ENCODE measurements at places on chromosomes 12 and 14. TPM values are rescaled to one million over a fixed set of nuclear protein-coding genes. Genes with fewer than 3 reads are reported as not detected.

DNA sequence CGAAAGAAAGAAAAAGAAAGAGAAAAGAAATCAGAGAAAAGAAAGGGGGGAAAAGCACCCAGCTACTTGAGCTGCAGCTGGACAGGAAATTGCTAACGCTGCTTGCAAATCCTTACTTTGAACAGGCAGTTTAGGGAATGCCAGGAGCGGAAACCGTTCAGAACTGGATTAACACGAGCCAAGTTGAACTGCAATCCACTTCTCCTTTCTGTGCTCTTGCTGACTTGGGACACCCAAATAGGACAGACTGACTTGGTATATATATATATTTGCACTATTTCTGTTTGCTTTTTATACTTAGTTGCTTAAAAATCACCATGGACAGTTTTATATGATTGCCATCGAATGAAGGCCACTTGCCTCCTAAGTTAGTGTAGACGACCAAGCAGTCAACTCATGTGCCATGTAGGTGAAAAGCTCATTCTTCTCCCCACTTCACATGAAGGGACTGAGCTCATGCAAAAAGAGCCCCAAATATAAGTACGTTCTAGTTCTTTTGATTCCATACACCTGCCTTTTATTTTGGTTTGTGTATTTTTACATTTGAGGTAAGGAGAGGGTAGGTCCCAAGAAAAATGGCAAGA lies 5.5 kb downstream of the DUSP6 start:
- no peaks in the 10 kb centered on the region for H3K27me3 ChIP-seq
- DNase-seq: no peak

DNA sequence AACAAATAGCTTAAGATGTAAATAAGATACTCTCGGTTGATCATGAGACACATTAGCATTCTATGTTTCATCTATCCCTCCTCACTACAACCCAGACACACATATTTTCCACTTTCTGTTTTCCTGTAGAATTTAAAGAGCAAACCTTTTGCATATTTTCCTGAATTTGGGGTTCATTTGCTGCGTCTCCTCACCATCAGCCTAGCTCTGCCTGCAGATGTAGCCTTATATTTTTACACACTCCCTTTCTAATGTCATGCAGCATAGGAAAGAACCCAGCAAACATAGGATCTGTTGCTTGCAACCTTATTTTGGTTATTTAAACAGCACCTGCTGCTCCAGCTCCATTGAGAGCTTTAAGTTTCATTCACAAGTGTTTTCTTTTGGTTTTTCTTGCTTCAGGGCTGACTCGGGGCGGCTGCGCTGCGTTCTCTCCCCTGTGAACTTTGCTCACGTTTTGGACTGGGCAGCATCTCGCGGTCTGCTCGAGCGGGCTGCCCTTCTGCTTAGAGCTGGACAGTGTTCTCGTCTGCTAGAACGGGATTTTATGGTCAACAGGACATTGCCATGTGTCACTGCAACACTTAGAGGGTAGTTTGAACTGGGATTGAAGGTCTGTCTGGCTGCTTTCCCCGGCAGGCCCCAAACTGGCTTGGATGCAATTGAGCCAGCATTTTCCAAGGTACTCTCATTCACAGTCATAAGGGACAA lies 57.8 kb upstream of the VRK1 start:
- H3K27ac ChIP-seq: no peak overlapping the region
- DNase-seq: no peak
- H3K4me3 ChIP-seq: no peak overlapping the region
- H3K36me3 ChIP-seq: no peaks in the 10 kb centered on the region
- H3K4me1 ChIP-seq: peaks cover 4% of the 10 kb centered on the region
- H3K27me3 ChIP-seq: peaks cover 14% of the 10 kb centered on the region

KRT79 gene
- not detected for total RNA-seq

SIX6 gene
- total RNA-seq: not detected

- H3K27ac ChIP-seq: no peak overlapping the region
- H3K4me3 ChIP-seq: no peak overlapping the region
- peaks cover 20% of the 10 kb centered on the region for H3K27me3 ChIP-seq
- DNase-seq: no peak
Observed at GRCh38 chr12:124303579-124304313, 8.9 kb downstream of the RFLNA start.

DNA sequence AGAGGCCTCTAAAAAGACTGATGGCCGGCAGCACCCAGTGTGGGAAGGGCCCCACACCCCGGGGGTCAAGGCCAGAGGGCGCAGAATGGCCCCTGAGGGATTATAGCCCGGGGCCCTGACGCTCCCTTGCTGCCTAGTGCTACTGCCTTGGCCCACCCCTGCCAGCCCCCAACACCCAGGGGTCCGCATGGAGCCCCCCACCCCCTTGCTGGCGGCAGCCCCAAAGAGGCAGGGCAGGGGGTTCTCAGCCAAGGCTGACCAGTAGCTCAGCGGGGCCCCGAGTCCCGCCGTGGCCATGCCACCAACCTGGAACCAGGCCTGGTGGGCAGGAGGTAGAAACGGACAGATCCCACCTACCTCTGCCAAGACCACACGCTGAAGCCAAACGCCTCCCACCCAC lies 73.1 kb upstream of the FBRSL1 start:
- peaks cover 38% of the 10 kb centered on the region for H3K27me3 ChIP-seq
- H3K4me1 ChIP-seq: peaks cover 16% of the 10 kb centered on the region
- H3K27ac ChIP-seq: no peak overlapping the region
- no peaks in the 10 kb centered on the region for H3K36me3 ChIP-seq
- no peak for DNase-seq

DNA sequence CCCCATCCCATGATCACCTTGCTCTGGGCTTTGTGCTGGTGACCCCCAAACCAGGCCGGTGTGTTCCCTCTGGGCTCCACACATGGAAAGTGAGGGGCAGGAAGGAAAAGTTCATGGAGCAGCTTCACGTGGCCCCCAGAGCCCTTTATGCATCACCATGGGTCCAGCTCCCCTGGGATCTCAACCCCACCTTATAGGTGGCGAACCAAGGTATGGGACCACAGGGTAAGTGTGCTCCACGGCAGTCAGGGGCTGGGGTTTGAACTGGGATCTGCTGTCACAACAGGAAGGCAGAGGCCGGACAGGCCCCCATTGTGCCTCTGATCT lies 7.4 kb upstream of the BEGAIN start:
- no peak overlapping the region for H3K4me3 ChIP-seq
- no peaks in the 10 kb centered on the region for H3K27me3 ChIP-seq
- H3K4me1 ChIP-seq: no peaks in the 10 kb centered on the region
- H3K27ac ChIP-seq: no peak overlapping the region

TUBA1C gene
- 16.4 TPM for total RNA-seq

SLC10A1 gene
- not detected for total RNA-seq

GRCh38 chr12:74066476-74066875 lies 471.2 kb upstream of the ATXN7L3B start:
- H3K4me1 ChIP-seq: no peaks in the 10 kb centered on the region
- no peak overlapping the region for H3K4me3 ChIP-seq
- no peaks in the 10 kb centered on the region for H3K36me3 ChIP-seq
- DNase-seq: no peak
- no peak overlapping the region for H3K27ac ChIP-seq
